Hematopoietic multipotent progenitor cell (in vitro differentiated cells): ENCODE measurements at places on chromosomes 1 and 21. TPM values are rescaled to one million over a fixed set of nuclear protein-coding genes. Genes with fewer than 3 reads are reported as not detected.

The TFF3 gene
- not detected for total RNA-seq

The RGS2 gene
- 13.2 TPM for total RNA-seq

The VHLL gene
- total RNA-seq: not detected

The KIF26B gene
- 0.54 TPM for total RNA-seq

The G0S2 gene
- total RNA-seq: 5.1 TPM

The OR14K1 gene
- total RNA-seq: 0.81 TPM

The KIAA1614 gene
- total RNA-seq: 0.81 TPM

The CHIT1 gene
- under 0.01 TPM for total RNA-seq

The KIFAP3 gene
- 14.5 TPM for total RNA-seq

The CCDC181 gene
- total RNA-seq: 0.54 TPM

The INTS7 gene
- 21.3 TPM for total RNA-seq

The UBL4B gene
- total RNA-seq: not detected

The TSACC gene
- not detected for total RNA-seq

The LCE2C gene
- total RNA-seq: not detected

The GPR153 gene
- total RNA-seq: 0.54 TPM

The NR0B2 gene
- total RNA-seq: not detected

The MSH4 gene
- 0.27 TPM for total RNA-seq

The LCE3B gene
- total RNA-seq: not detected

The UBXN10 gene
- 0.81 TPM for total RNA-seq

The HCN3 gene
- 4.6 TPM for total RNA-seq

The TRIM67 gene
- under 0.01 TPM for total RNA-seq

The PITHD1 gene
- total RNA-seq: 34.5 TPM

The COL18A1 gene
- total RNA-seq: 12.9 TPM

The LCE1B gene
- total RNA-seq: not detected

The CDK11A gene
- 26.9 TPM for total RNA-seq

The GBP6 gene
- under 0.01 TPM for total RNA-seq

The MPZ gene
- total RNA-seq: 3.5 TPM

The BCAR3 gene
- total RNA-seq: 1.1 TPM

The HSPA6 gene
- 0.54 TPM for total RNA-seq

The C1orf87 gene
- total RNA-seq: not detected

The C4BPA gene
- not detected for total RNA-seq

The ZC3H12A gene
- total RNA-seq: 21.3 TPM

The CCNL2 gene
- total RNA-seq: 96.4 TPM

The BLACAT1 gene
- total RNA-seq: not detected

The ANGPTL3 gene
- not detected for total RNA-seq

The LDLRAD2 gene
- 9.4 TPM for total RNA-seq

The SLC2A5 gene
- 63.8 TPM for total RNA-seq

The YBEY gene
- 7.3 TPM for total RNA-seq

The AGMAT gene
- 1.1 TPM for total RNA-seq

The SYT11 gene
- 27.2 TPM for total RNA-seq

The ORC1 gene
- 8.1 TPM for total RNA-seq

The RIPK4 gene
- total RNA-seq: 0.27 TPM

The TMEM35B gene
- 34.2 TPM for total RNA-seq

The PRKAA2 gene
- total RNA-seq: under 0.01 TPM

The EPS8L3 gene
- total RNA-seq: not detected

The S100A16 gene
- total RNA-seq: 1.1 TPM

The CTSS gene
- 66.5 TPM for total RNA-seq

The CITED4 gene
- total RNA-seq: 4.6 TPM

The KRTAP10-10 gene
- not detected for total RNA-seq

The SPRR2G gene
- total RNA-seq: not detected

The RAP1A gene
- total RNA-seq: 6.7 TPM

The FCMR gene
- total RNA-seq: 15.1 TPM

The ADAM30 gene
- not detected for total RNA-seq

The WRAP73 gene
- 28.0 TPM for total RNA-seq
